ENCODE measurements at places on chromosomes 12 and 14.

- DNase-seq, result no peak
Observed at GRCh38 chr14:71583194-71583593, 349.0 kb upstream of the RGS6 start.

DNA sequence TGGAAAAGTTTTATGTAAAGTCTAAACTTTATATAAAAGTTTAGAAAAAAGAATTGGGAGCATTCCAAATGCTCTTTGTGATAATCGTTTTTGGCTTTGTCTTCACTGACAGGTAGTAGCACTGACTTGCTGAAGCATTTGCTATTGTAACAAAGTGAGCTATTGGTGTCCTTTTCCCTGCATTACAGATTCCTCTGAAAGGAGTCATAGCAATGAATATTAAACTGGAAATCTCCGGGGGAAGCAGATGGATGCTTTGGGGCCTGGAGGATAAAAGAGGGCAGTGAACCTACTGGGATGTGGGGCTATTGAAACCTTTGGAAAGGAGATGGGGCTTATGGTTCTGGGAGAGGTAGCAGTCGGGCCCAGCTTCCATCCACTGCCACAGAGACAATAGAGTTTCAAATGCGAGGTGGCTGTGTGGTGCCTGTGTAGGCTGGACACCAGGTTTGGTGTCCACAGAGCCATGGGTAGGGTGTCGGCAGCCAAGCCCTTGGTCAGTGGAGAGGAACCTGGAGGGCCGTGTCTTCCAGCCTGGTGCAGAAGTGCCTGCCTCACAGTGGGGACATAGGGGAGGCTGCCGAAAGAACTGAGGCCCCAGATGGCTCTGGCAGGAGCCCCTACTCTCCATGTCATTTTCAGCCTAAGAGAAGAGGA is 10.1 kb downstream of the GSG1 start:
- DNase-seq, result no peak

GRCh38 chr14:22986508-22987054 is 4.2 kb upstream of the AJUBA start:
- DNase-seq, result peak; percentile 71

DNA sequence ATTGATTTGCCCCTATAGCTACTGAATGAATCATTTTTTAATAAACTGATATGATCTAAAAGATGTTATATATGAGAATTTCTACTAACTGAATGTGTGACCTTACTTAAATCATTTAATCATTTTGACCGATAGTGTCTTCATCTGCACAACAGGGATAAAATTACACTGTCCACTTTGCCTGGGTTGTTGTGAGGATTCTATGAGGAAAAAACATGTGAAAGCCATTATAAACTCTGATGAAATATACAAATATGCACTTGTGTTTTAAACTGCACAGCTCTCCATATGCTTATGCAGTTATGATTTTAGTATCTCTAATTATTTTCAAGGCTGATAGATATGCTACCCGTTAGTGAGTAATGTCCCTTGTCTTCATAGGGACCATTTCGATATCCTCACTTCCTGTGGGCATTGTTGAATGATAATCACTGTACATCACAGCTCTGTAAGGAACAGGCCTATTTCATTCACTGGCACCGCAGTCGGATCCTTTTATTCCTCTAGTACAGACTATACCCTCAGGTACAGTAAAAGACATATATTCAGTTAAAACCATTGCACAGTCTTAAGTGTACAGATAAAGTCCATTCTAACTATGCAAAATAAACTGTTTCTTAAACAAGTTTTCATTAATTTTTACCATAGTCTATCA is 88.7 kb upstream of the RAP1B start:
- no peak for DNase-seq

DNA sequence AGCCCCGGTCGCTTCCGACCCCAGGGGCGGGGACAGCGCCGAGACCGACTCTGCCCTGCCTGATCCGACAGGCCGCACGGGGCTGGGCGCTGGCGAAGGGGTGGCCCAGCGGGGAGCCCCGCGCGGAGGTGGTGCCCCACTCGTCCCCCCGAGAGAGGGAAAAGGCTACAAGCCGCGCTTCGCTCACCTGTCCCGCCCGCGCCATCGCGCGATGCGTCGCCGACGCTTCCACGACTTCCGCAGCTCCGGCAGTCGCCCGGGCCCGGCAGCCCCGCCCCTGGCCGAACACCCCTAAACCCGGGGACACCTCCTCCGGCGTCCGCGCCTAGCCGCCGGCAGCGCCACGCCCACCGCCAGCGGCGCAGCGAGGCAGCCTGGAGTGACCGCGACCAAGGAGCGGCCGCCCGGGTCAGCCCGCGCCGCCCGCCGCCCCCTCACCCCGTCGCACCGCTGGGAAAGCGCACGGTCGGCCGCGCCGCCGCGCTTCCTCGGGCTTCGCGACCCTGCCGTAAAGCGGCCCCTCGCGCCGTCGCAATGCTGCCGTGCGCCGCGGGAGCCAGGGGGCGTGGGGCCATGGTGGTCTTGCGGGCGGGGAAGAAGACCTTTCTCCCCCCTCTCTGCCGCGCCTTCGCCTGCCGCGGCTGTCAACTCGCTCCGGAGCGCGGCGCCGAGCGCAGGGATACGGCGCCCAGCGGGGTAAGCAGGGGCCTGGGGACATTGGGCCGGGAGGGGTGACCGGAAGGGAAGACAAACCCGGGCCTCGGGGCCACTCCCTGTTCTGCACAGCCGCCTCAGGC is at the start of the genes BAG5 and COA8:
BAG5 (minus strand) TSS at position 229 of the 797 bp plus-strand sequence. CDS start 1,493 bp downstream, outside the sequence.
COA8 (plus strand) TSS at position 532 of the 797 bp plus-strand sequence; CDS start at position 574, 42 bp downstream.
- DNase-seq, result peak; percentile 70

DNA sequence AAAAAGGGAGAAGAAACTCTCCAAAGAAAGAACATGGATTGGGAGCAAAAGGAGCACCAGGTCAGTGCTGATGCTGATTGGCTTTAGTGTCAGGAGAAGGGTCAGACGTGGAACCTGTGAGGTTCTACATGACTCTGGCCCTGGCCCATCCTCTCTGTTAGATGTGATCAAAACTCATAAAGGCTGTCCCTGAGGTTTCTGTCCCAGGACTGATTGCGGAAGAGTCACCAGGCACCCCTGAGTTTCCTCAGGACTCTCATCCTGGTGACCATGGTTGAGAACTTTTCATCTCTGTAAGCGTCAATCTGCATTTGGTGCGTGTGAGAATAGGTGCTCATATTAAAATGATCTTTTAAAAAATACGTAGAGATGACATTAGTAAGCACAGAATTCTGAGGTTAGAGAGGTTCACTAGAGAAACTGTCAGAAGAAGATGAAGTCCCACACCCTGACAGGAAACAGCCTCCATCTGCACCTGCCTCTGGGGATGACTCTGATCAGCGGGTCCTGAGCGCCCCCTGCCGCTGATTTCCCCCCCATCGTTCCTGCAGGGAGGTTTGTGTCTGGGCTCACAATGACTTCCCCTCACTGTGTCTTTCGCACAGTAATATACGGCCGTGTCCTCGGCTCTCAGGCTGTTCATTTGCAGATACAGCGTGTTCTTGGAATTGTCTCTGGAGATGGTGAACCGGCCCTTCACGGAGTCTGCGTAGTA is 741.8 kb downstream of the TMEM121 start:
- peak; percentile 56 for DNase-seq

- DNase-seq, result peak; percentile 45
Observed at GRCh38 chr14:23068789-23069412, 11.6 kb upstream of the CDH24 start.

DNA sequence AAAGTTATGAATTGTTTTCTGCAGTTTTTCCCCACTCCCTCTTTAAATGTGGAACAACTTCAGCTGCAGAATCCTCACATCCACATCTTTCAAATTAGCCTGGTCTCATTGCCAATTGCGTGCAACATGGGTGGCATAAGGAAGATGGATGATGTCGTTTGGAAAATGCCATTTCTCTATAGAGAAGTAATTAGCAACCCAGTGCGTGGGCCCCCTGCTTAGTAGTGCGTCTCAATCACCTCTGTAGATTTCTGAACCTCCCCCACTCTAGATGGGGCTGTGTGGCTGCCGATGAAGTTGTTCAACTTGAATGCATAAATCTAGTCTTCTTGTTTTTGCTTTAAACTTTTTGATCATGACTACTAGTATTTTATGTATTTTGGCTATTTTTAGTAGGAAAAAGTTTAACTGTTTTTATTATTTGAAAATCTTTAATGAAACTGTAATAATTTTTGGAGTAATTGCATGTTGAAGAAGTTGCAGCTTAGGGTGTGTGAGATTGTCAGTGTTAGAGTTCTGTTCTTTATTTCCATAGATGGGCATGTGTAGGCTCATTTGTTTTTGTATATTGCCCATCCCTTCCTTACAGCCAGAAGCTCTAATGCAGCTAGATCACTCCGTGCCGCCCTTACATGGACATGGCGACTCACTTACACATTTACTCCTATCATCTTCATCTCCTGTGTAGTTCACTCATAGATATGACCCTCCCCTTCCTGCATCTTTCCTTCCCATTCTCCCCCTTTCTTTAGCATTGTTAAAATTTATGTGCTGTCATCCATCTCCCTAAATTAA is 358.2 kb downstream of the DIO2 start:
- DNase-seq, result no peak

DNA sequence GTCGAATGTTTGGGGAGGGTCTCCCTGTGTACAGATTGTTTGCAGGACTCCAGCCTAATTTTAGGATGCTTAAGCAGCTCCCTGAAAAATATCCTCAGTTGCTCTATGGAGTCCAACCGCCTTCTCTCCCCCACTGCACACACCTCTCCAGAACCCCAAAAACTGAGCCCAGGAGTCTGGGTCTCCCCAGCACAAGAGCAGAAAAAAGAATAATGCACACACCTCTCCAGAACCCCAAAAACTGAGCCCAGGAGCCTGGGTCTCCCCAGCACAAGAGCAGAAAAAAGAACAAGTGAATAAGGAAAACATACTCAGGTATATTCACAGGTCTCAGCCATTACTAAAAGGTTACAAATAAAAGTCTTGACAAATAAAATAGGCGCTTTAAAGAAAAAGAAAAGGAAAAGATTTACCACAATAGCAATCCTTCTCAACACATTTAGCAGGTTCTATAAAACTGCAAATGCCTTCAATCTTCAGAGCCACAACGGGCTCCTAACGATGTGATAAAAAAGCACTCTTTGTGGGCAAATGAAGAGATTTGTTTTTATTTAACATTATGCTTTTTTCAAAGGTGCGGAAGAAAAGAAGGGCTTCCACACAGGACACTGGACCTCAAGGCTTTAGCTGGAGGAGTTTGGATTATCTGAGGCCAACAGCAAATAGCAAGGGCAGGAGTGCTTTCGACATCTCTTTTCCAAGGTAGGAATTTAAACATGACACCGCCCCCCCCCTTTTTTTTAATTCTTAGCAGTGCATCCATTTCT is 8.2 kb downstream of the BCL11B start:
- DNase-seq, result no peak

DNA sequence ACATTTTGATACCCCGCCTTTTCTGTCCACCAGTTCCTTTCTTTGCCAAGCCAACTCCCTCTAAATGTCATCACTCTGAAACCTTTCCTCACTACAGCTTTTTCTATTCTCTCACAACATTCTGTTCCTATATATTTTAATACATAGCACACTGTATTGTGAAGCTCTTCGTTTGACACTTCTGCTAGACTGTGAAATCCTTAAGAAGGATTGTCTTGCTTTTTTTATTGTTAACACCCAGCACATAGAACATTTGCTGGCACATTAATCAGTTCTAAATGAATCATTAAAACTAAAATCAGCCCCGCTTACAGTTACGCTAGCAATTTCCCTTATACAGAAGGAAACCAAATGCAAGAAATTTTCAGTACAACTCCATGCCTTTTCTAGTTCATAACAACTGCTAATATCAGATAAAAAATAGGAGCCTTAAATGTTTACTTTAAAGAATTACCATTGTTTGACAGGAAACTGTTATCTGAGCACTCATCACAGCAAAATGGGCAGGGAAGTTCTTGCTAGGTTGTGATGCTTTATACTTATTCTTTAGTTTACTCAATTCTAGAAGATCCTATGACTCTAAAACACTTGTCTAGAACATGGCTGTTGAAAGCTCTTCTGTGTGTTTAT is 93.5 kb downstream of the PPP1R12A start:
- no peak for DNase-seq

GRCh38 chr14:102539544-102540314 is 30.2 kb upstream of the ANKRD9 start:
- no peak for DNase-seq

- no peak for DNase-seq
Observed at GRCh38 chr12:31662176-31662849, 2.8 kb downstream of the ETFBKMT start.

- no peak for DNase-seq
Observed at GRCh38 chr12:125065919-125066570, 810 bp downstream of the AACS start.

GRCh38 chr12:27190761-27191160 is 53.3 kb upstream of the STK38L start:
- DNase-seq, result no peak

- DNase-seq, result no peak
Observed at GRCh38 chr12:22268973-22269372, 65.5 kb downstream of the ST8SIA1 start.

All from stimulated activated CD8-positive, alpha-beta memory T cell treated with anti-CD3 and anti-CD28 coated beads, Interleukin-7, amount 100 ng/mL, for 4 hours (primary cell).